NCI-H460 (cell line): ENCODE measurements at places on chromosomes 13 and 19. TPM values are rescaled to one million over a fixed set of nuclear protein-coding genes. Genes with fewer than 3 reads are reported as not detected.

PRR19 gene
- 0.35 TPM in 1 of 2 replicates, not detected in the other for total RNA-seq

IRGC gene
- total RNA-seq, result not detected in 2 replicates

GRCh38 chr19:45471111-45471930 is 3.5 kb downstream of the FOSB start:
- DNase-seq, result no peak

GRCh38 chr19:1853295-1854038 is 5.2 kb upstream of the REXO1 start:
- peak; percentile 69 for DNase-seq

DNA sequence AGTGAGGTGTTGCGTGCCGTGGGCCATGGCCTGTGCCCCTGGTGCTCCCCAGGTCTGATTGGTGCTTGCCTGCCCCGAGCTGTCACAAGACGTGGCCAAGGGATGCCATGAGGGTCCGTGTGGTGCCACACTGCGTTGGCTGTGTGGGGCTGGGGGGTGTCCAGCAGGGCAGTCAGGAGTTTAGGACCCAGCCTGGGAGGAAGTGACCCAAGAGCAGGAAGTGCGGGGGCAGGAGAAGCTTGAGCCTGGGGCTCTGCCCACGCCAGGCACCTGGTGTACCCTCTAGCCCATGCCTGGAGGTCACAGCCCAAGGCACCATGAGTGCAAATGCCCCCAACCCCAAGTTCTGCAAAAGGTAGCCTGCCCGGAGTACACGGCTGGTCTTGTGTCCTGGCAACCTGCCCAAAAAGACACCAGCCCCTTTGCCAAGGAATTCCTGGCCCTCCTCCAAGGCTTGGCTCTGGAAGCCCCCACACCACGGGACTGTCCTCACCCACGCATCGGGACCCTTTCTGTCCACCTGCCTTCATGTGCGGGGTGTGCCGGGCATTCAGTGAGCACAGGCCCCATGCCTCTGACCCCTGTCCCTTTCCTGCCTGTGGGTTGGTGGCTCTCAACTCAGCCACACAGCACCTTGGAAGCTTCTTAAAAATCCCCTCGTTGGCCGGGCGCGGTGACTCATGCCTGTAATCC is 24.9 kb downstream of the MPND start:
- DNase-seq, result no peak

DNA sequence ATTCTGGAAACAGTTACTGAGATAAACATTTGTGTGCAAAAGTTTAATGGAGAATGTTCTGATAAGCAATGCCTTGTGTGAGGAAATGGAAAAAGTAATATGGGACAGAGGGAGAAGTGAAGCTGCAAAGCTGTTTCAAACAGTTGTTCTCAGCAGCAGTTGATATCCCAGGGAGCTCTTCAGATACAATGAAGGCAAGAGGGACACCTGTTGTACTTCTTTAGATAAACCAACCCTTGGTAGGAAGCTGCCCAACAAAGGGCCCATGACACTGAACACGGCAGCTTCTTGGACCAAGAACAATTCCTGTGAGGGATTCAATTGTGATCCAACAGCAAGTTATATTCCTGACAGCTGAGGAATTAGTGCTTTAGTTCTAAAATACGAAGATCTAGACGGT is 894.3 kb upstream of the PCDH20 start:
- DNase-seq, result no peak

DNA sequence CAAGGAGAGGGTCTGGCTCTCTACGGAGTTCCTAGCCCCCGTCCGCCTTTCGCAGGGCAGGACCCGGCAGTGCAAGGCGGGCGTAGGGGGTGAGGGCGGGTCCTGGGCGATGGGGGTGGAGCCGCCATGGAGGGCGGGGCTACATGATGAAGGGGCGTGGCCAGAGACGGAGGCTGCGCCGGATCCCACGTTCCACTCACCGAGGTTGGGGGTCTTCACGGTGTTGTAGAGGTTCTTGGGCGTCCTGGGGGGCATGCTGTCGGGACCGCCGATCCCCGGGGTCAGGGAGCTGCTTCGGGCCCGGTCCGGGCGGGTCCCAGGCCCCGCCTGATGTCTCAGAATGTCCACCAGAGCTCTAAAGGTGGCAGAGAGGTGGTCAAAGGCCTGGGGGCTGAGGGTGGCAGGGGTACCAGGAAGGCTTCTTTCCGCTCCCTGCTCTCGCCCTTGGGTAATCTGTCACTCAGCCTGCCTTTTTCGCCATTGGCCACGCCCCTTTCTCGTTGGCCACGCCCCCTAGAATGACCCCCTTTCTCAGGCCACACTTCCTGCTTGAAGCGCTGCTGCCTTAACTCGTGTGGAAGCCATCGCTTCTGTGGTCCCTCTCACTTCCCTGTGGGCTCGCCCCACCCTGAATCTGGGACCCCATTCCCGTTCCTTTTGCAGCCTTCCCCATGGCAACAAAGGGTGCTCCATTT is 2.5 kb downstream of the SHISA7 start:
- no peak for DNase-seq

GRCh38 chr13:99976575-99976974 is 5.0 kb upstream of the ZIC5 start:
- DNase-seq, result no peak

DNA sequence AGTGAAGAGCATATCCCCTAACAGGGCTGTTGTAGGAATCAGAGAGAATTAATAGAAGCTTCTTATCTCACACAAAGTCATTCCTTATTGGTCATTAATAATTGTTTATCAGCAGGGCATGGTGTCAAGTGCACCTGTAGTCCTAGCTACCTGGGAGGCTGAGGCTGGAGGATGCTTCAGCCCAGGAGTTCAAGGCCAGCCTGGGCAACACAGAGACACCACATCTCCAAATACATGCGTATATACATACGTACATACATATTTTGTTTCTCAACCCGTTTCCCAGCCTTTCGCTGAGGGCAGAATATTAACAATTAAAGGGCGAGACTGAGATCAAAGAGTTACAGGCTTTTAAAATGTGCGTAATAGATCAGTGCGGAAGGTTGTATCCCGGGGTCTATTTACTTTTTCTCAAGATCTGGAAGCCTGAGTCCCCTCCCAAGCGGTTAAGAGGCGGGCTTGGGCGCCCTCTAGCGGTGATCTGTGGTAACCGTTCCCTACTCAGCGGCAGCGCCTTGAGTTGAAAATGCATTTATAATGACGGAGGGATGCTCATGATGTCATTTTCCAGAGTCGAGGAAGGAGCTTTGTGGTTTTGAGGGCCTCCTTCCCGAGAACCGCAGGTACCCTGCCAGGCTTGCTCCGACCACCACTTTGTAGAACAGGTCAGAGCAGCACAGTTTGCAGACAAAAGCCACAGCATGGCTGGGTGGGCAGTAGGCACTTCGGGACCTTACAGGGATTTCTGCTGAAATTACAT is 169.6 kb upstream of the GPR12 start:
- DNase-seq, result peak; percentile 48

- DNase-seq, result no peak
Observed at GRCh38 chr19:45027371-45027770, 11.5 kb upstream of the CLASRP start.
